ENCODE measurements at places on chromosomes 13 and 19.

- DNase-seq: no peak
Measured at GRCh38 chr19:47531640-47532387, 17.0 kb upstream of the NAPA start.

- DNase-seq: no peak
Measured at GRCh38 chr13:113402471-113403254, 38.7 kb upstream of the GRTP1 start.

DNA sequence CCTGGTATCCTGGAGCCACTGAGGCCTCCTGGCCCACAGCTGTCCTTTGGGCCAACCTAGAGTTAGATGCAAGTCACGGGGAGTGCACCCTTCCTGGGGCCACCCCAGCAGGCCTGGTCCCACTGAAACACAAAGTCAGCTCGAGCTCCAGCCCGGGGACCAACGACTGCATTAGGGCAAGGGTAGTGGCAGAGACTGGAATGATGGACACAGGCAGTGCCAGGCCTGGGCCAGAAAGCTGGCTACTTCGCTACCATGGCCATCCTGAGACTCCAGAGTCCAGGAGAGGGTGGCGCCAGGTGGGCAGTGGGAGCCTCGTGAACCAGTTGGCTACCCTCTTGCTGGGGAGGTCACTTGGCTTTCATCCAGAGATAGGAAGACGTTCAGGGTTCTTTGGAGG is 22.2 kb upstream of the RNF17 start:
- no peak for DNase-seq

- no peak for DNase-seq
Measured at GRCh38 chr13:44333950-44334655, 39.5 kb upstream of the SERP2 start.

- no peak for DNase-seq
Measured at GRCh38 chr19:50718255-50719118, 1.1 kb downstream of the SHANK1 start.

- DNase-seq: no peak
Measured at GRCh38 chr19:35790981-35791813, 15.8 kb downstream of the ARHGAP33 start.

DNA sequence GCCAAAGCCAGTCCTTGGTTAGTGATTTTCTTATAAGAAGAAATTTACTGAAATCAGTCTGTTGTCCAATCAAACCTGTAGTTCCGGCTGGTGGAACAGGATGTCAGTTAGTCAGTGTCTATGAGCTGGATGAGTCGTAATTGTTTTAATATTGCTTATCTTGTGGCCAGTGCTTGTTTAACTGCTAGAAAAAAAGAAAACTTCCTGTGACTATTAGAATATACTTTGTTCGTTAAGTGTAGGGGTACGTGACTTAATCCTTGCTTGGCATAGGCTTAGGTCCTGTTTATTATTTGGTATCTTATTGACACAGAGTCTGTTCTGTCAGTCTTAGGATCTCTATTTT is 1484.8 kb upstream of the MIR17HG start:
- DNase-seq: no peak

DNA sequence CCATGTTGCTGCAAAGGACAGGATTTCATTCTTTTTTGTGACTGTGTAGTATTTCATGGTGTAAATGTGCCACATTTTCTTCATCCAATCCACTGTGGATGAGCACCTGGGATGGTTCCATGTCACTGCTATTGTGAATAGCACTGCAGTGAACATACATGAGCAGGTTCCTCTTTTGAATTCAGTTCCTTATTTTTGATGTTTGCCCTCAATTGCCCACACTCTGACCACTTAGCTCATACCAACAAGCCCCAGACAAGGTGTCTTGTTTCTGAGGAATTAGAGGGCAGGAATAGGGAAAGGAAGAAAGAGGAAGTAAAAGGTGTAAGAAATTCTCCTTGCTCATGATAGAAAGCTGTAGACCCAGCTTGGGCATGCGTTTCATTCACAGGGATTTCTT is 244.2 kb upstream of the ZNF507 start:
- no peak for DNase-seq

- no peak for DNase-seq
Measured at GRCh38 chr13:24631922-24632321, 48.3 kb upstream of the ATP12A start.

GRCh38 chr13:37026771-37027170 is 26.2 kb downstream of the EXOSC8 start:
- DNase-seq: no peak

DNA sequence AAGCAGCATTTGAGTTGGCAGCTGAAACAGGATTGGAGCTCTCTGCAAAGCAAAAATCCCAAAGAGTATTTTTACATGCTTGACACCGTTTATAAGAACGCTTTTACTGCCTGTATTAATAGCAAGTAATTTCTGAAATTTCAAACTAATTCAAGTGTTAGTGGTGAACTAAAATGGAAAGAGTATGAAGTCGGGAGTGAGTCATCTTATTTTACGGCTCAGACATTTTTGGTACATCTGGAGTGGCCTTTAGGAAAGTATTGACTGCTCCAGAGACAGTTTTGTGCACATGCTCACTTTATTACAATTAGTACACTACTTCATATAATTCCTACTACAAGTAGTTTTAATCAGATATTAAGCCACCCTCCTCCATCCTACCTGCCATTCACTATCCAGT is 167.4 kb downstream of the SLITRK6 start:
- peak; percentile 29 for DNase-seq

GRCh38 chr13:39536906-39537305 is 66.1 kb downstream of the LHFPL6 start:
- no peak for DNase-seq

DNA sequence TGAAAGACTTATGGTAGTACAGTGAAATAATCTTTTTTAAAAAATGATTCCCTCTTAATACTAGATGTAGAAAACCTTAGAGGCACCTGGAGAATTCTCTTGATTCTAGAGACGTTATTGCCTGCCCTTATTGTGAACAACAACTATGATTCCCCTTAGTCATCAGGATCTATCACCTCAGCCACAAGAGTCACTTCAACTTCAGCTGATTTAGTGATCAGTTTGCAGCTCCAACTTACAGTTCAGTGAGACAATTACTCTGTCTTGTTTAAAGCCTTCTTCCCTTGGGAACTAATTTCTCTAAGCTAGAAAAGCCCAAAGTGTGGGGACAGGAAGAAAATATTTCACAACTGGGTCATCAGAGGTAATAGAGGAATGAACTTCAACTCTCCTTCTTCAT is 254.3 kb upstream of the SLITRK1 start:
- peak; percentile 9 for DNase-seq

GRCh38 chr19:28242317-28242927 is 970.5 kb downstream of the UQCRFS1 start:
- DNase-seq: peak; percentile 4

- DNase-seq: no peak
Measured at GRCh38 chr19:39871886-39872866, 26.0 kb upstream of the FBL start.

GRCh38 chr13:104577071-104577815 is 1511.0 kb upstream of the SLC10A2 start:
- no peak for DNase-seq

DNA sequence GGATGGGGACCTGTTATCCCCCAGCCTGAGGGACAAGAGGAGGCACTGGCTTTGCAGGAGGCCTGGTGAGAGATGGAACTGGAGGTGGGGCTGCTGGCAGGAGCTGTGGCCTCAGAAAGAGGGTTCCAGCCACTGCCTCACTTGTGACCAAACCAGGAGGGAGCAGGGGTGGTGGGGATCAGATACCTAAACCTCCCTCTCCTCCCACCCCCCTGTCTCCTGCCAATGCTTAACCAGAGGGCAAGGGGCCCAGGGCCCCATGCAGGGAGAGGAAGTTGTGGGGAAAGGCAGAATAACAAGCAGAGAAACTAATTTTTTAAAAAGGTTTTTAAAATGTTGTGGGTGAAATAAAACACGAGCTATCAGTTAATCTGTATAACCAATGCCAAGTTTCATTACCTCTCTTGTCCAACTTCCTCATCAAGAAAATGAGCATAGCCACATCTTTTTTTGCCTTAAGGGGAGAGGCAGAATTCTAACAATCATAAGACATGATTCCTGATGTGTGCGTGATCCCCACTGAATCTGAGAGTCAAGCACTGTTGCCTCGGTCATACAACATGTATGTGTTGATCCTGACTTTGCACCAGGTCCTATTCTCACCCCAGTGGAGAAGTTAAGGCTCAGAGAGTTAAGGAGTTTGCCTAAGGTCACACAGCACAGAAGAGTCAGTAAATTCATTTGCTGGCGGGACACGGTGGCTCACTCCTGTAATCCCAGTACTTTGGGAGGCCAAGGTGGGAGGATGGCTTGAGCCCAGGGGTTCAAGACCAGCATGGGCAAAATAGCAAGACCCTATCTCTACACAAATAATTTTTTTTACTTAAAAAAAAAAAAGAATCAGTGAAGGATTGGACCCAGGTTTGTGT is 12.9 kb downstream of the FXYD5 start:
- DNase-seq: no peak

GRCh38 chr13:86737334-86737932 is 933.7 kb upstream of the SLITRK5 start:
- DNase-seq: no peak

- DNase-seq: no peak
Measured at GRCh38 chr13:78597602-78597932, 5.8 kb downstream of the POU4F1 start.

DNA sequence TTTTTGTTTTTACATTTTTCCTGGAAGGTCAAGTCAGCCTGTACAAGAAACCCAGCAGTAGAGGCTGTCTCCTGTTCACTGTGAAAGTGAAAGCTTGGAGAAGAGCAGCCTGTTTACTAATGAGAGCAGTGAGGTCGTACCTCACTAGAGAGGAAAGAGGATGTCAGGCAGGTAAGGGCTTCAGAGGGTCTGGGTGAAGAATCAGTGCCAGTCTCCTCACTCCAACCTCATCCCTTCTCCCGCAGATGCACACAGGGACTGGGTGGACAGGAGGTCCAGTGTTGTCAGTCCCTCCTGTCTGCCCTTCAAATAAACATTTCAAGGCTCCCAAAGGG is 462.5 kb downstream of the KLF5 start:
- peak; percentile 4 for DNase-seq

- DNase-seq: peak; percentile 27
Measured at GRCh38 chr19:3095441-3096191, 1.5 kb downstream of the GNA11 start.

DNA sequence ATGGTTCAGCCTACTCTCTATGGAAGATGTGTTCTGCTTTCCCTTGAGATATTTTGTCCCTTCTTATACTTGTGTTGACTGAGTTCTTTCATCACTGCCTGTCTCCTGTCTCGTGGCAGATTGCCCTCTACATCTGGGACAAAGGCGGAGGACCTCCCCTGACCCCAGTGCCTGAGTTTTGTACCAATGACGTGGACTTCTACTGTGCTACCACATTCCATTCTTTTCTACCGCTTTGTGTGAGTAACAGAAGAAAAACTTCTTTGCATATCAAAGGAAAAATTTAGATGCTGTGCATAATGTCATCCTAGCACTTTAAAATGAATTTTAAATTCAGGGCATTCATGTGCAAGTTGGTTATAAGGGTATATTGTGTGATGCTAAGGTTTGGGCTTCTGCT is 74.6 kb downstream of the B3GLCT start:
- peak; percentile 9 for DNase-seq

- no peak for DNase-seq
Measured at GRCh38 chr19:32866061-32866460, 3.5 kb downstream of the SLC7A9 start.

- DNase-seq: no peak
Measured at GRCh38 chr19:33904681-33905080, 108.0 kb downstream of the KCTD15 start.

GRCh38 chr13:112117258-112117954 is 50.5 kb downstream of the SOX1 start:
- no peak for DNase-seq

GRCh38 chr13:101681834-101682233 is 229.4 kb downstream of the ITGBL1 start:
- DNase-seq: peak; percentile 2

DNA sequence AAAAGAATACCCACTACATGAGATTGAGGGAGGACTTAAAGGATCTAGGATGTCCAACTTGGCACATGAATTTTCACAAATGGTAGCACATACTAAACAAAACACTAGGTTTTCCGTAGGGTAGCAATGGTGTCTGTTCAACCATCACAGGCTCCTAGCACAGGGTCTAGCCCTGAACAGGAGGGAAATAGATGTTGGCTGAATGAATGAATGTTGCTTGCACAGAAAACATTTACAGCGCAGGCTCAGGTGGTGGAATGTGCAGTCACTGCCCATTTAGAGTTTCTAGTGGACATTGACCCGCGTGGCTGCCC is 1.9 kb upstream of the MYCBP2 start:
- DNase-seq: no peak

DNA sequence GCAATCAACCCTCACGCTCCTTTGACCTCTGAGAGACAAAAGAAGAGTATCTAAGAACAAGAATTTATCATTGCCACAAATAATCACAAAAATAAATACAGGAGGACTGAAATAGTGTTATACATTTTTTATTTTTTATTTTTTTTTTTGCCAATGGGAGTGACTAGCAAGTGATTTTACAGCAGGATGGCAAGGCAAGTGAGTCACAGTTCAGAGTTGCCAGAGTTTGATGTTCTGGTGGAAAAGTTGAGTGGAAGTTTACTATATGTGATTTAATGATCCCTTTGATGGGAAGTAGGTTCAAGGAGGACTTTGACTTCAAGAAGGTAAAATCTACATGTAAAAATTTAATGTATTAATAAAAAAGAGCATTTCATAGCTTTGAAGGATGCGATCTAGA is 2691.4 kb downstream of the PCDH9 start:
- DNase-seq: peak; percentile 6

DNA sequence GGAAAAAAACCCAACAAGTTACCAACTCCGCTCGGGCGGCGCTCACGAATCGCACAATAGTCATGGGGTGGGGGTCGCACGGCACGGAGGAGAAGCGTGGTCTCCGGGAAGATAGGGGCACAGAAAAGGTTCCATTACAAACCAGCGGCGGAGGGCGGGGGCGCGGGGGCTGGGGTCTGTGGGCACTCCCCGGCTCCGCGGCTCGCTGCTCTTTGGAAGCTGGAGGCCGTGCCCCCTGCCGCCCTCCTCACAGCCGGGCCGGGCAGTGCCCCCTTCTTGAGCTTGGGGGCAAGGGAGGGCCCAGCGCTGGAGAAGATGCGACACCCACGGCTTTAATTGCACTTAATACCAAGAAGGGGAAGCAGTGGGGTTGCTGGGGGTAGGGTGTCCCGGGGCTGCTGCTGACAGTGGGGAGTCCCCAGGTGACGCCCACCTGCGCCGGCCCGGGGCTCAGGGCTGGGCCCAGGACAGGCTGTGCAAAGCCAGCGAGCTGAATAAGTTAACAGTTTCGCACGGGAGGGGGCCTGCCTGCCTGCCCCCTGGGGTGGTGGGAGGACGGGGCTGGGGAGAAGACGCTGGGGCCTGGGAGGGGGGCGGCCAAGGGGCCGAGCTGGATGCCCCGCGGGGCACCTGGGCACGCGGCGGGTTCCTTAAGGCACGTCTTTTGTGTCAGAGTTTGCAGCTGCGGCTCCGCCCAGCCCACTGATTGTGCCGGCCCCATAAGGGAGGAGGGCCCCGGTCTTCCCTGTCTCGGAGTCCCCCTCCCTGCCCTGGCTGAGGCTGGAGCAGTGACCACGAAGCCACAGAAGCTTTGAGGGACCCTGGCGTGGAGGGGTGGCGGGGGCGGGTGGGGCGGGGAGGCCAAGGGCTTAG is 9.8 kb downstream of the DCAF15 start:
- peak; percentile 18 for DNase-seq

All from EL (cell line).